Sciatic nerve (tissue), 2 donors: ENCODE measurements at places on chromosomes 6 and 20.

DNA sequence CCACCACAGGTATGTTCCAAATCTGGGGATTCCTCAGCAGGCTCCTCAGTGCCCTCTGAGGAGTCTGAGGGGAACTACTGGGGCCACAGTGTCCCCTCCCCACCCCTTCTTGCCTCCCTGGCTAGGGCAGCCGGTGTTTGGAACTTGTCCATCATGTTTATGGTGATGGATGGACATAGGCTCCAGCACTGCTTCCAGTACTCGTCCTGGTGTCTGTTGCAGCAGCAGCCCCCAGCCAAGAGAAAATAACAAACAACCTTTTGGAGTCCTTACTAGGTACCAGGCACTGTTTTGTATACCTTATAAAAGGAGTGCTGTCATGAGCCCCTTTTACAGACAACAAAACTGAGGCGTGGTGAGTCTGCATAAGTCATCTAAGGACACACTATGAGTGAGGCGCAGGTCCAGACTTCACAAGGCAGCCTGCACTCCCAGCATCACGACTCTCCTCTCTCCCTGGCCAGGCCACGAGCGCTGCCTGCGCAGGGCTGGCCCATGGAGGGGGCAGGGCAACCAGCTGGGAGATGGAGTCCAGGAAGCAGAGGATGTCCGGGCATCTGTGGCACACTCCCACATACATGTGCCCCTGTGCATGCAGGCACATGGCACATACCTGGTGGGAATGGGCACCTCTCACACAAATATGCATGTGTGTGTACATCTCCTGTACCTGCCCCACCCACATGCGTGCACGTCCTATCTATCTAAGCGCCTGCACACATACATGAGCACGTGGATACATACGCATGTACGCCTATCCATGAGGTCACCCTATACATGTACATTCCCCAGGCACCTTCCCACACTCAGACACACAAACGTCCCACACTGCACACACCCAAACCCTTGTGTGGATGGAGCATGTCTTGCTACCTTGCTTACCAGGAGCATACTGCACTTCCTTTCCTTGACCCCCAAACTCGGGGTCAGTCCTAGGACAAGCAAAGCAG lies 152.7 kb downstream of the VEGFA start:
- no peak for DNase-seq

DNA sequence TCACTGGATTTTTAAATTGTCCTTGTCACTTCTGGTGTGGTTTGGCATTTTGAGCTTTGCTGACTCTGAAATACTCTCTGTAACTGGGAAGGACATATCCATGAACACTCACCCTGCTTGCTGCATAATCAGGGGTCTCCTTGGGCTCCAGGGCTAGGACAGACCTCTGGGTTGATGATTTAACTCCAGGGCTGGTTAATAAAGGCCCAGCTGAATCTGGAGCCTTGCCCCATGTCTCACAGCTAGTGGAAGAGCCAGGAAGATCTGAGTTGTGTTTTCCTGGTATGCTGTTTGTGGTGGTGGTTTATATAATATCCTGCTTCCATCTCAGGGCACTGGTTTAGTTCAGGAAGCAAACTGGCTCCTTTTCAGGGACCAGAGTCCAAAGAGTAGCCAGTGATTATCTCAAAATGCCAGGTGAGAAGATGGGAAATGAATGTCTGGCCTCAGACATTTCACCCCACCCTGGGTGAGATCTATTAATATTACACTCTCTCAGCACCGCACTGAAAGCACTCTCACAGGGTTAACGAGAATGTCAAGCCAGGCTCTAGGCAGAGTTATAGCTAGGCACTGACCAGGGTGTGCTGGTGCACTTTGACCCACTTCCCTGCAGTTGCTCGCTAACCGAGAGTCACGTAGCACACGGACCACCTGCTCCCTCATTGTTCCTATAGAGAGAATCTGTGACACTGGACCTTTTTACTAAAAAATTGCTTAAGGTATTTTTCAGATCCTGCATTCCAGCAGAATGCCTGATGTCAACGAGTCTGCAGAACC lies 90.1 kb upstream of the SLC22A16 start:
- DNase-seq = no peak

DNA sequence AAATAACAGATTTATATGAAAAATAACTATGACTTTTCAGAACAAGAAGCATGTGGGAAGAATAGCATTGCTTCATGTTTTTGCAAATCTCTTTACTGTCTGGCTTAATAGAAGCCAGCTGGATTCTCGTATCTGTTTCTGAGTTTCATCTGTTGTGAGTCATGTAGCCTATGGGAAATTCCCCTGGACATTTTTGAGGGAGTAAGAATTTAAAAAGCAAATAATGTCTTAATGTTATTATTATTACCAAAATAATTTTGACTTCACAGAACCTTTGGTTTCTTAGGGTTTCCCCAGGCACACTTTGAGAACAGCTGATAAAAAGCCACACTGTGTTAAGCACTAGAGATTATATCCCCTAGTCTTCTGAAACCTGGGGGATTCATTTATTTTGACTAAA lies 75.8 kb downstream of the SYCP2L start:
- DNase-seq = no peak

DNA sequence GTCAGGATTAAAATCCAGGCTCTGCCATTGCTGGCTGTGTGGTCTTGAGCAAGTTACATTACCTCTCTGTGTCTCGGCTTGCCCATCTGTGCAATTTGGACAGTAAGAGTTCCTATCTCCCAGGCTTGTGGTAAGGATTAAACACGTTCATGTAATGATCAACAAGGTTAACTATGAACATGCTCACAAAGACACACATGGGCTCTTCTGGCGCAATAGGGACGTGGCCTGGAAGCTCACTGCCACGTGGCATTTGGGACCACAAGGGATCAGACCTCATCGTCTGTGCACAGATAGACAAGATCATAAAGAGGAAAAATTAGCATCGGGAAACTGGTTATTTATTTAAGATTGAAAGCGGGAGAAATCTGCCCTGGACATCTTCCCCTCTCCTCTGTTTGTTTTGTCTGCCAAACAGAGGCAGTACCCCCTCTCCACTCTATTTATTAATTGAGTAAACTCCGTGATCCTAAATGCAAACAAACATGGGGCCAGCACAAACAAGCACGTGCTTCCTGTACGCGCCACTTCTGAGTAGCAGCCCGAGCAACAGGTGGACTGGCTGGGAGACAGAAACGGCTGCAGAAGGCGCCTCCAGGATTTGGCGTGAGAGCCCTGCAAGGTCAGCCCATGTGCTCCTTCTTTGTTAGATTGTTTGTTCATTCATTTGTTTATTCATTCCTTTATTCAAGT lies 95.0 kb downstream of the CDH26 start:
- DNase-seq = no peak

- no peak for DNase-seq
These were observed 2.0 kb downstream of the FNDC1 start for GRCh38 chr6:159170999-159171712.

DNA sequence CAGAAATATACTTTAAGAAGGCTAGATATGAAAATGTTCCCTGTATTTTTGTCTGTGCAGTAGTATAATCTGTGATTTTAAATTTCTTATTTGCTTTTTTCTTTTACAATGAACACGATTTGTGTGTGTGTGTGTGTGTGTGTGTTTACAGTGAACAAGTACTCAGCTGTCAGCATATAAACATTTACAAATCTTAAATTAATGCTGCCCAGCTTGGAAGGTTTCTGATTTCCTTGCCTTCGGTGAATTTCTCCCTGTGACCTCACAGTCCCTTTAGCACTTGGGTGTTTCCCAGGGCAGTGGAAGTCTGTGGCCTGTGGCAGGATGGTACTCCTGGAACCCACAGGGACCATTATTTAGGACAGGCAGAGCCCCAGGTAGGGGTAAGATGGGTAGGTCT lies 37.6 kb downstream of the TXLNB start:
- no peak for DNase-seq

GRCh38 chr20:12072221-12072953 lies 154.7 kb downstream of the BTBD3 start:
- DNase-seq = no peak

DNA sequence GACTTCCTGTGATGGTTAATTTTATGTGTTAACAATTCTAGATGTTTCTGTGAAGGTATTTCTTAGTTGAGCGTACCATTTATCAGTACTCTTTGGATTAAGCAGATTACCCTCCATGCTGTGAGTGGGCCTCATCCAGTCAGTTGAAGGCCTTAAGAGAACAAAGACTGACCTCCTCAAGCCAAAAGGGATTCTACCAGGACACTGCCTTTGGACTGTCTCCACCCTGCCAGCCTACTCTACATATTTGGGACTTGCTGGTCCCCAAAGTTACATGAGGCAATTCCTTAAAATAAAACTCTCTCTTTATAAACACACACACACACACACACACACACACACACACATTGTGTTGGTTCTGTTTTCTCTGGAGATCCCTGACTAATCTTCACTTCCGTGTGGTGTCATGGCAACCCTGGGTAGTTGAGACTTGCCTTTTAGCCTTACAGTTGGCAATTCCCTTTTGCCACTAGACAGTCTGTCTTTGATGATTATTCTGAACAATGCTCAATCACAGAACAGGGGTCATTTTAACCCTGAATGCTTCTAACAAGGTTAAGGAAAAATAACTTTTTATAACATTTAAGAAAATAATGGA lies 32.2 kb downstream of the MRAP2 start:
- DNase-seq = no peak

- no peak for DNase-seq
These were observed 321.8 kb upstream of the PRDM1 start for GRCh38 chr6:105764315-105764714.

- DNase-seq = no peak
These were observed 7.7 kb downstream of the ZHX3 start for GRCh38 chr20:41309817-41310216.

- DNase-seq = no peak
These were observed 2.5 kb downstream of the ZSWIM3 start for GRCh38 chr20:45859916-45860315.

GRCh38 chr6:33628401-33628964 lies 7.4 kb downstream of the ITPR3 start:
- no peak for DNase-seq

- DNase-seq = no peak
These were observed 2.3 kb upstream of the RNGTT start for GRCh38 chr6:88965691-88966090.

- DNase-seq = no peak
These were observed 123.7 kb downstream of the AKAP7 start for GRCh38 chr6:131258816-131259476.

DNA sequence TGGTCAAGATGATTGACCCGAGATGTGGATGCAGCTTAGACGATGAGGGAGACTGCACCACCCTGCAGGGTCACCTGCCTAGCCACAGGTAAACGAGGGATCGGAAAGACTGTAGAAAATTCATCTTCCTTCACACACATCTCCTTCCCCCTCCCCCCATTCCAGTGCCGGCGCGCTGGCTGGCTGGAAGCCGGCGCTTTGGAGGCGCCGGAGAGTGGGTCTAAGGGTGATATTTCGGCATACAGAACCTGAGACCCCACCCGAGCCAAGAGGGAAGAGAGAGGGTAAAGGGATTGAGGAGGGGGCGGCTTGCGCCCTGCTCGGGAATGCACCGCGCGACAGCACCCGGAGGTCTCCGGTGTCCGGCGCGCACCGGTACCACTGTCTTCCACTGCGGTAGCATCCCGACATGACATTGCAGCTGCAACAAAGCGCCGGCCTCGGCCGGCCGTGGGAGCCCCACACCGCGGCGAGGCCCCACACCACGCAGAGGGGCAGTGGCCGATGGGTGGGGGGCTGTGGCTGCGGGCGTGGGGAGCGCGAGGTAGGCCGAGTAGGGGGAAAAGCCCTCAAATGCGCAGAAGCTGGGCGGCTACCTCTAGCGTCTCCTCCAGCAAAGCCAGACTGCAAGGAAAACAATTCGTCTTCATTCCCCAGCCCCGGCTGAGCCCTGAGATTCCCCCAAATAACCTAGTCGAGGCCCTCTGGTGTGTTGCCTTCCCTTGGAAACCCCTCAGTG lies 984 bp downstream of the TNFRSF21 start:
- no peak for DNase-seq

DNA sequence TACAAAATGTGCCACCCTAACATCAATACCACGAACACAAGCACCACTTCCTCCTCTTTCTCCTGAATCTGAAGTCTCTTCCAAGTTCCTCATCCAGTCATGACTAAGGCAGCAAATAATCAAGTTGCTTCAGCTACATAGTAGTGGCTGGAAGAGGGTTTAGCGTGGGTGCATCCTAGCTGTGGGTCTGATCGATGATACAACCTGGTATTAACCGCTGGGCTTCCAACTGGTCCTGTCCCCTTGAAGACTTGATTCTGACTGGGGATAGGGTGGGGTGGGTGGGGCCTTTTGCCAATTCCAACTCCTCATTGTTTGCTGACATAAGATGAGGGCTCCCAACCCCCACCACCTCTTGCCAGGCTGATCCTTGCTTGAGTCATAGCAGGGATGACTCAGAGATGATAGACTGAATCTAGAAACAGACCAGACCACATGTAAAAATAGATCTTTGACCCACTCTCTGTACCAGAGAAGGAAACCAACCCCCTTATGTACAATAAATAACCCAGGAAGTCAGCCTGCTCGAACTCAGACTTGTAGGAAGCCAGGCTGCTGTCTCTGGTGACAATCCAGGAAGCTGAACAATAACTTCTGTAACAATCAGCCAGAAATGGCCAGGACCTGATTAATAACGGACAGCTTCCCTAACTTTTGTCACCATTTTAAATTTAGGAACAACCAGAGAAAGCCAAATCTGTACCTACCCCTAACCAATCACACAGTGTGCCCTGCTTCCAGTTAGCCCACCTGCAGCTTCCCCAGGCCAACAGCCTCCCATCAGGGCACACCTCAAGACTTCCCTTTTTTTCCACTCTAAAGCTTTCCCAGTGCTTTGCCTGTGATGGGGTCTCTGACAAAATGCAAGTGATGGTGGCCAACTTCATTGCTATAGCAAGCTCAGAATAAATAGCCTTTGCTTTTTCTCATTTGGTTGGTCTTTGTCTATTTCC lies 68.9 kb upstream of the FAM184A start:
- DNase-seq = peak; percentile 68

- no peak for DNase-seq
These were observed 98.7 kb upstream of the FUT9 start for GRCh38 chr6:95917034-95917433.

DNA sequence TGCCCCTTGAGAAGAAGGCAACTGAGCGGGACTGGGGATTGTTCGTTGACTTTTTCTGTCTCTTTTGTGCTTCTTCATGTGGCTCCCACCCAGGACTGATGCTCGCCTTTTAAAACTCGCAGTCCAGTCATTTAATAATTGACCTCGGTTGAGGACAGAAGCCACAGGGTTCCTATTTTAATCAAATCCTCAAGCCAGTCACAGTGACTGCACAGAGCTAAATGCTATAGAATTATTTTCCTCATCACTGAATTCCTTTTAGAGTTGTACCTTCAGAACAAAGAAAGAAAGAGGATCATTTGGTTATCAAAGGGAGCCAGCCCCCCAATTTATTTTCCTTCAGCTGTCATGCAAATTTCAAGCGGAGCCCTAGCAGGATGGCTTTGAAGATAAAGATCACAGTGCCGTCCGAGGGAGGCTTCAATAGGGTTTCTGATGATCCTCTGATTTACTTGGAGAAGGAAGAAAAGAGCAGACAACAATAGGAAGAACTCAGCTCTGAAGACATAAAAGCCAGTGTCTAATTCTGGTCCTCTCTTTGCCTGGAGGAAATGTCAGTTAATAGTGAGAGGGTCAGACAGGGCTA lies 186.6 kb downstream of the DOK5 start:
- DNase-seq = no peak

GRCh38 chr20:51653226-51653625 lies 110.7 kb upstream of the NFATC2 start:
- DNase-seq = no peak

- no peak for DNase-seq
These were observed 348 bp upstream of the PYGB start for GRCh38 chr20:25247518-25247955.
